ENCODE measurements at places on chromosomes 3 and 15.

DNA sequence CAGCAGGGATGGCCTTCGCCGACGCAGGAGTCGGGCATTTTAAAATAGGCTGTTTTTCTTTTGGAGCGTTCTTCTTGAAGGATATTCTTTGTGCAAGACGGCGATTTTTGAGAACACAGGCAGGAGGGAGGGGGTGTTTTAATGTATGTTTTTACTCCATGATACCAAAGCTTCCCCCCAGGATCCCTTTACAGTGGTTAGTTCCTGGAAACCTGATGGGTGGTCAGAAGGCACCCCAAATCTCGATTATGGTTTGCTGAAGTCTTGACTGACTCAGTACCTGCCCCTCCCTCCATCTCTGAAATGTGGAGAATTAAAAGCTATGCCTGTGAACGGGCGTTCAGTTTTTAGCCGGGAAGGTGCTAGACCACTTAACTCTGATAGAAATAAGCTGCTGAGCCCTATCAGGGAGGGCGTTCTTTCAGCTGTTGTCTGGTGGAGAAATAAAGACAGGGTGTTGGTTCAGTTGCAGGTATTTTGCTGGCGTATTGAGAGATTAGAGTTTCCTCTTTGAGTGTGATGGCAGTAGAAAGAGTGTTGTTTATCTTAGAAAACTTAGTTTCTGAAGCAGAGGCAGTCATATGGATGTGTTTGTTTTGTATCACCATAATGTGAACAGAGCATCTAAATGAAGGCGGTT is 3.4 kb downstream of the IGF1R start:
- no peak for DNase-seq

- DNase-seq = no peak
Observed at GRCh38 chr3:151491525-151491924, 30.7 kb upstream of the IGSF10 start.

GRCh38 chr15:69305933-69306568 is 7.3 kb downstream of the PAQR5 start:
- no peak for DNase-seq

DNA sequence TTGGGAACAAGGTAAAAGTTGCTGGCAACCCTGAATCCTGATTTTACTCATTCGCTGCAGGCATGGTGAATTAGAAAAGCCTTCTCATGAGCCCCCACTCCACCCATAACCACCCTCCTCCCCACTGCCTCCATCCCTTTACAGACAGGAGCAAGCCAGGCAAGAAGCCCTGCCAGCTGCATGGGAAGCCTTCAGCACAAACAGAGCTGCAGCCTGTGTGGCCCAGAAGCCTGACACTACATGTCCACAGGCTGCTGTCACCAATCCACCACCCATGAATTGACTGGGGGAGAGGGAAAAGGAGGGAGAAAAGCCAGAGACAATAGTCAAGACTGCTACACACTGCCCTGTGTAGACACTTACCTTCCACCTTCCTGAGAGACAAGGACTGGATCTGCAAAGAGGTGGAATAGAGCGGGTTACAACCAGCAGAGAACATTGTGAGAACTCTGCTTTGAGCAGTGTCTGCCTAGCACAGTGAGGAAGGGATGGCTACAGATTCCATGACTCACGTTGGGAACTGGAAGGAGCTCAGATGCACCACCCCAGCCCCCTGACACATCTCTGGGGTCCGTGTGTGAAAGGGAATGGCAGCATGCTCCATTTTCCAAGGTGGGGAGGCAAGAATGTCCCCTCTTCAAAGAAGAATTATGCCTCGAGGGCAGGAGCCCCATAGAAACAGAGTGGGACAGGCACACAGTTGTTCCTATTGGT is 33.9 kb downstream of the DZIP1L start:
- DNase-seq = no peak

- no peak for DNase-seq
Observed at GRCh38 chr3:23629181-23629894, 176.4 kb upstream of the UBE2E1 start.

All from NCI-H146 (cell line).